ENCODE measurements at places on chromosomes 1 and 21. TPM values are rescaled to one million over a fixed set of nuclear protein-coding genes. Genes with fewer than 3 reads are reported as not detected.
A peak's percentile ranks its signal among the peaks of the same experiment; 100 is the strongest.

DNA sequence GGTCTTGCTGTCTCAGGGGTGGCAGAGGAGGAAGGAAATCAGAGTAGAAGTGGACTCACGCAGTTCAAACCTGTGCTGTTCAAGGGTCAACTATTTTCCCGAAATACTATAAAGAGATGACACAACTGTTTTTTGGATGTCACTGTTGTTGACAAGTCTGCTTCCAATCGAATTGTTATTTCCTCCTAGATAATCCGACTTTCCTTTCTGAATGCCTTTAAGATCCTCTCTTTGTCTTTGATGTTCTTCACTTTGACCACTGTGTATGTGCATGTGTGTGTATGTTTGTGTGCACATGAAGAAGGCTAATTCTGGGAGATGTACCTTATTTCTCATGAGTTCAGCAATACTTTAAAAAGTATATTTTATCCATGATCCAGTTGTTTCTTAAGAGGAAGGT is 21.6 kb downstream of the PADI4 start:
- no peak for DNase-seq

- DNase-seq: no peak
Measured at GRCh38 chr1:201360486-201360885, 17.0 kb downstream of the TNNT2 start.

- no peak for DNase-seq
Measured at GRCh38 chr1:22137004-22137720, 5.7 kb downstream of the WNT4 start.

GRCh38 chr1:64654519-64655341 is 90.1 kb upstream of the RAVER2 start:
- DNase-seq: no peak

DISP3 gene
- 0.34 TPM for total RNA-seq

PADI1 gene
- 0.86 TPM for total RNA-seq

GRCh38 chr21:29130270-29130969 is at the start of gene MAP3K7CL:
MAP3K7CL (plus strand) TSS chr21:29130644; CDS start chr21:29133345, 2,701 bp downstream.
- peak; percentile 46 for DNase-seq

DNA sequence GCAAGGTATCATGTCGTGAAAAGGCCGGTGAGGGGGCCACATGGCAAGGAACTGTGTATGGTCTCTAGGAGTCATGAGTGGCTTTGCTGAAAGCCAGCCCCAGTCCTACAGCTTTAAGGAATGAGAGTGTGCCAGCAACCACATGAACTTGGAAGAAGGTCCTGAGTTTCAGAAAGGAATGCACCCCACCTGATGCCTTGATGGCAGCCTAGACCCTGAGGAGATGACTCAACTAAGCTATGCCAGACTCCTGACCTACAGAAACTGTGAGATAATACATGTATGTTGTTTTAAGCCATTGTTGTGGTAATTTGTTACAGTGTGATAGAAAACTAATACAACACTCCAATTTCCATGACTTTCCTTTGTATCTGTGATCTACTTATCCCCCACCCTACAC is 33.5 kb upstream of the AKT3 start:
- no peak for DNase-seq

All from ureter (tissue), 1 donor.